Inflammatory macrophage treated with lipopolysaccharide for 1 hour (primary cell): ENCODE measurements at places on chromosomes 5 and 9.

DNA sequence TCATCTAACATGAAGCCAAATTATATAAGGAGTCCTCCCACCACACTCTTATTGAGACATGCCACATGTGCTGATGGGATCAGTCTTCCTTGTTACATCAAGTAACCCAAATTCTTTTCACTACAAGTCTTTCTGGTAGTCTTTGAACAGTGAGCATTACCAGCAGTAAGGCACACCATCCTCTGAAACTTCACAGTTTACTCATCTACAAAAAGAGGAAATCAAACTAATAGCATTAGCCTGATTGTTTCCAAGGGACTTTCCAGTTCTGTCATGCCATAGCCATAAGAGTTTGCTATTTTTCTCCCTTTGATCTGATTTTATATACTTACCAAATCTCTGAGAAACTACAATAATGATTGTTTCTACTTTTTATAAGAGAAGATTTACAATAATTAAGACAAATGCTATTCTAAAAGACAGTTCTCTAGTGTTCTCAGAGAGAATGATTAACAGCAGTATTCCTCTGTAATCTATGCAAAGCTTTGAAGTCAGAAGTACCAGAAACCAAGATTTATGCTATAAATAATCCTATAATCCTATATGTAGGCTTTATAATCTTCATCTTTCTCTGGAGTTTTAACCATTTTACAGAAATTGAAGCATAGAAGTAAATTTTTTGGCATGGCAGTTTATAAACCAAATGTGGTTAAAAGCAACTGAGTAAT is 166.2 kb upstream of the ACO1 start:
- DNase-seq = peak; percentile 1

DNA sequence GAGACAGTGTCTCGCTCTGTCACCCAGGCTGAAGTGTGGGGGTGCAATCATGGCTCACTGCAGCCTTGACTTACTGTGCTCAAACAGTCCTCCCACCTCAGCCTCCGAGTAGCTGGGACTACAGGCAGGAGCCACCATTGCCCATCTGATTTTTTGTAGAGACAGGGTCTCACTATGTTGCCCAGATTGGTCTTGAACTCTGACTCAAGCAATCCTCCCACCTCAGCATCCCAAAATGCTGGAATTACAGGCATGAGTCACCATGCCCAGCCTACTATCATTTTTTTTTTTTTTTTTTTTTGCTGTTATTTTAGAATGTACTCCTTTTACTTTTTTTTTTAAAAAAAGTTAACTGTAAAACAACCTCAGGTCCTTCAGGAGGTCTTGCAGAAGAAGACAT is 449.0 kb downstream of the CCDC171 start:
- no peak for DNase-seq

- no peak for DNase-seq
Observed at GRCh38 chr5:10712574-10713366, 48.3 kb downstream of the DAP start.

DNA sequence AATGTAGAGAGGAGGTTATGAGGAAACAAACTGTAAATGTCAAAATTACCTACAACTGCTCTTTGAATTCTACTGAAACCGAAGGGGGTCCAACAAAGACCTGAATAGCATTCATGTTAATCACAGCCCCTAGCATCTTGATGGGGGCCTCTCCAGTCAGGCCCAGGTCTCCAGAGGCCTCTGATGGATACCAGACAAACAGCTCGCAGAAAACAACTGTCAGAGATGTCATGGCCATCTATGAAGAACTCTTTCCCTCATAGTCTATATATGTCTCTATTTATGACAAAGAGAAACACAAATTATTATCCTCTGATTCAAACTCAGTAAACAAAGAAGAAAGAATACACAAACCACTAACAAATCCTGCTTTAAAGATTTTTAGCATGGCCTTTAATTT is 432.6 kb downstream of the CAAP1 start:
- DNase-seq = no peak

GRCh38 chr5:40781843-40782409 is 16.2 kb downstream of the PRKAA1 start:
- DNase-seq = no peak

DNA sequence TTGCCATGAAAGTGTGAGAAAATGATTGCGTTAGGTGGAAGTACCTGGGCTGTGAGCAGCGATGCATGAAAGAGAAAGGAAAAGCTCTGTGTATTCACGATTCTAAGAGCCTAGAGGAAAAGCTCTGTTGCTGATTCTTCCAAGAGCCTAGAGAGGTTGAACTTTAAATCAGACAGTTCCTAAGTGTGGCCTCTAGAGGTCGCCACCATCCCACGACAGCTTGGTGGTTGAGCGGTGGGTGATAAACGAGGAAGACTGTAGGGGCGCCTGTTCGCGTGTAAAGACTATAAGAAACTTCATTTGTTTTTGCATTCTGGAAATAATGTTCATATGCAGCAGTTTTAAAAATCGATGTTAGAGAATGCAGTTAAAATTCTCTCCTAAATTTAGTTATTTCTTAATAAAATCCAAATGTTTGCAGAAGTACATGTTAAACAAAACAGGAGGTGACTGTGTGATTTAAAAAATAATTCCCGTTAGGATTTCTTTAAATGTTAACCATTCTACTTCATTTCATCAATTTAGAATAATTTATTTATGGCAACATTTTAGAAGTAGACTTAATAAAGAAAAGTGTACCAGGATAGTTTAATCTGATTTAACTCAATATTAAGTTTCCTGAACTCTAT is 107.7 kb downstream of the TENT4A start:
- DNase-seq = peak; percentile 43

GRCh38 chr5:87946271-87946670 is 322.4 kb downstream of the TMEM161B start:
- DNase-seq = no peak

- no peak for DNase-seq
Observed at GRCh38 chr9:14245901-14246525, 67.9 kb downstream of the NFIB start.

DNA sequence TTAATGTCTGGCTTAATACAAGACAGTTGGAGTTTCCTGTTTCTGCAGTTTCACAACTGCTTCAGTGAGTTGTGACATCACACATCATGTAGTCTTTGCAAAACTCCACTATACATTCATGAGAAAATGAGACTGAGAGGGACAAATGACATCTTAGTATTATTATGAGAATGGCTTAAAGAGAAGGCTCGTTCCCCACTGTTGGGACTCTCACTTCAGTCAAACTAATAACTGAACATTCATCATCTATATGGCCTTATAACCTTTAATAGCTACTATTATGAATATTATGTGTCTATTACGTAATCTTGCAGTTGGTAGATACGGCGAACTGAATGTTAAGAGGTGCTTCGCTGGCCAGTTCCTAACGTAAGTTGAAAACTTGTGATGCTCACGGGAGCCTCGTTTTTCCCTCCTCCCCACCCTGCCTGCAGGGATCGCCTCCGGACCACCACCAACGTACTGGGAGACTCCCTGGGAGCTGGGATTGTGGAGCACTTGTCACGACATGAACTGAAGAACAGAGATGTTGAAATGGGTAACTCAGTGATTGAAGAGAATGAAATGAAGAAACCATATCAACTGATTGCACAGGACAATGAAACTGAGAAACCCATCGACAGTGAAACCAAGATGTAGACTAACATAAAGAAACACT is 79.4 kb downstream of the SLC1A3 start:
- peak; percentile 93 for DNase-seq

DNA sequence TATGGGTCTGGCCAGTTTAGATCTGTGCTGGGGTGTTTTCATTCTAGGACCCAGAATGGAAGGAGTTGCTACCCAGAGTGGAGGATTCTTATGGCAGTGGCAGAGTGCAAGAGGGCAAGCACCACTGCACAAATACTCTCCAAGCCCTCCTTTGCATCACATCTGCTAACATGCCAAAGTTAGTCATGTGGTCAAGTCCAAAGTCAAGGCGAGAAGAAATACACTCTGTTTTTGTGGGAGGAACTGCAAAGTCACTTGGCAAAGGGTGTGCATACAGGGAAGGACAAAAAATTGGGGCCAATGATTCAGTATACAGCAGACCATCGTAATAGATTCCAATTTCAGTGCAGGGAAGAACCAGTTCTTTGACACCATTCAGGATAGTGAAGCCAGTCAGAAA is 43.9 kb upstream of the HMGCS1 start:
- DNase-seq = no peak

GRCh38 chr5:124302533-124302932 is 443.9 kb downstream of the ZNF608 start:
- DNase-seq = no peak

DNA sequence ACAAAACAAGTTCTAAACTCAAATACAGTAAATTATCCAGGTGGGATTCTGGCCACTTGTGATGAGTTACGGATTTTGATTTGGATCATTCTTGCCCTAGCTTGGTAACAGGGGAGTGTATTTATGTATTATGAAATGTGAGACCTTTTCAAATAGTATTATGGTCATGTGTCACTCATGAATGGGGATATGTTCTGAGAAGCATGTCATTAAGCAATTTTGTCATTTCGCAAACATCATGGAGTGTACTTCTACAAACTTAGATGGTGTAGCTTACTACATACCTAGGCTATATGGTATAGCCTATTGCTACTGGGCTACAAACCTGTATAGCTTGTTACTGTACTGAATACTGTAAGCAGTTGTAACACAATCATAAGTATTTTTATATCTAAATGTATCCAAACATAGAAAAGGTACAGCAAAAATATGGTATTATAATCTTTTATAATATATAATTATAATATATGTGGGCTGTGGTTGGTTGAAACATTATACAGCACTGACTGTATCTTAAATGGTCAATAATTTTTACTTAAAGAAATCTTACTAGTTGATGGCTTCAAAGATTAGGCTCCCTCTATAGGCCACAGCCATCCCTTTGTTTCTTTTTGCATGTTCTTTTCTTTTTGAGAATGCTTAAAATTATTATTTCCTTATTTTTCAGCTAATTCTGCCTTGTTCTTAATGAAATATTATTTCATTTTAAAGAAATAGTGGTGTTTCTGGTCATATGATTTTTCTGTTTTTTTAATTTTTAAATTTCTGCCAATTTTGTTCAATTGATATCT is 128.4 kb downstream of the MAST4 start:
- peak; percentile 68 for DNase-seq

- no peak for DNase-seq
Observed at GRCh38 chr9:80114241-80114640, 542.5 kb downstream of the TLE4 start.

DNA sequence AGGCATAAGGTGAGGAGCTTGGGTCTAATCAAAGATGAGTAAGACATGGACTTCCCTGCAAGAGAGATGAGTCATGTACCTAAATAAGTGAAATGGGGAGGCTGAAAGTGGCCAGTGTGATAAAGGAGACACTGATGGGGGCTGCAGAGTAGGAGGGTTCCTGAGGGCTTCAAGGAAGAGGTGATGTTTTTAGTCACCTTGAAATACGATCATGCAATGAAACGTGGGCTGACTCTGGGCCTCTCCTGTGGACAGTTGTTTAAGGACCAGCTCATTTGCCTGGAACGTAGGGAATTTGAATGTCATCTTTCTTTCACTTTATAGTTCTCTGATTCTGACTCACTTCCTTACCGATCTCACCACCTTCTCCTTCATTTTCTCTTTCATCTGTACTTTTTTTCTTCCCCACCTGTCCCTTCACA is 49.6 kb upstream of the CPLX2 start:
- DNase-seq = no peak

DNA sequence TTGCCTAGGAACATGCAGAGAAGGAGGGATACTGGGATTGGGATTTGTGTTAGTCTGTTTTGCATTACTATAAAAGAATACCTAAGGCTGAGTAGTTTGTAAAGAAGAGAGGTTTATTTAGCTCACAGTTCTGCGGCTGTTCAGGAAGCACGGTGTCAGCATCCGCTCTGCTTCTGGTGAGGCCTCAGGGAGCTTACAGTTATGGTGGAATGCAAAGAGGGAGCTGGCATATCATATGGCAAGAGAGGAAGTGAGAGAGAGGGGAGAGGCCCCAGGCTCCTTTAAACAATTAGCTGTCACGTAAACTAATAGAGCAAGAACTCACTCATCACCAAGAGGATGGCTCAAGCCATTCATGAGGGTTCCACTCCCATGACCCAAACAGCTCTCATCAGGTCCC is 27.0 kb downstream of the IL12B start:
- DNase-seq = no peak

- peak; percentile 52 for DNase-seq
Observed at GRCh38 chr9:124293718-124294506, 36.2 kb downstream of the NEK6 start.

- DNase-seq = no peak
Observed at GRCh38 chr5:4374866-4375265, 765.3 kb upstream of the ADAMTS16 start.

DNA sequence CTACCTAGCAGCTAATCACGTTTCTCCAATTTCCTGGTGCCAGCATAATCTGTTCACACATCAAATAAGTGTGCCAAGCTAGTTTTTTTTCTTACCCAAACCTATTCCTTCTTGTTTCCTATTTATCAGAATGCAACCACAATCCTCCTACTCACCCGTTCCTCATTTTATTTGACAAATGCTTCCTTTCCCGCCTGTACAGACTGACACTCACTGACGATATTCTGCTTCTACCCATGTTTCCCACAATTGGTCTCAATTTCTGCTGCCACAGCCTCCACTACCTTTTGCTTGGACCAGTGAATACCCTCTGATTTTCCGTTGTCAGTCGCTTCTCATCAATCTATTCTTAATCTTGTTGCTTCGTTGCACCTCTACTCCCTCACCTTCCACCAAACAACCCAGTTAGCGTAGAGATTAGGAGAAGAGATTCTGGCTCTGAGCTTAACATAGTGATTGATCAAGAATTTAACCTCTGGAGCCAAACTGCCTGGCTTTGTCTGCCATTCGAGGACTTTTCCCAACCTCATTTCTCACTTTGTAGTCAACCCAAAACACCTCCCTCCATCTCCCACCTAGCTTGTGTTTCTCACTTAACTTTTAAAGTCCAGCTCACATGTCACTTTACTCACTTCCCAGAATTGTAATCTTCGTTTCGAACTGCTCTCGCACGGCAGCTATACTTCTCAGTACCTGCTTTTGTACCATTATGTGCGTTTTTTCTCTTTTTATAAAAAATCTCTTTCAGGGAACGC is 729 bp upstream of the TMEM38B start:
- DNase-seq = peak; percentile 37

DNA sequence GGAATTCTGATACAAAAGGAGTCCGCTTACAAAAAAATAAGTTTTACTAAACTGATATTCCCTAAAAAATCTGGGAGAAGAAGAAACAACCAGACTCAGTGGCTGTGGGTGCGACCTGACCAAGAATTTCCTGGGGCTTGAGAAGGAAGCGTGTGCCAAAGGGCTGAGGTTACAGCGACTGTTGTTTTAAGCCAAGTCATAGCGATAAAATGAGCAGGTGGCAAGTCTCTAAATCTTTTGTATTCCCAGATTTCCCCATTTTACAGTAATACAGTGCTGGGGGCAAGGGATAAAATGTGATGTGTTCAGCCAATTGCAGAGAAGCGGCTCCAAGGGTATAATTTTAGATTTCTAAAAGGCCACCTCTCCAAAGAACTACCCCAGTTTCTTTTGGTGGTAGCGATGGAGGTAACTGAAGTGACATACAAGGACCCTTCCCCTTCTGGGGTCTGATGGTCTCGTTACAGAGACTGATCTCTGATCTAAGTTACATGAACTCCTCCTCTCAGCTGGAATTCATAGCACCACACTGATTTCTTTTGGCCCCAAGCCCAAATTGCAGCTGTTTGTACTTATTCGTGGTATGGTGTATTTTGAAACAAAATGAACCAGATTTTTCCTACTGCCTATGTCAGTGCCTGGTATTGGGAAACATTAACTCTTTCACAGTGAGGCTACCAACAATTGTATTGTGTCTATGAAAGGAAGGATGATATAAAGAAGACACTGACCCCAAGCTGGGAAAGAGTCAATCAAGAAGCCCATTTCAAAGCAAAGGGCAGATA is 41.6 kb downstream of the LPAR1 start:
- no peak for DNase-seq

GRCh38 chr5:127429928-127430327 is 87.5 kb upstream of the PRRC1 start:
- no peak for DNase-seq
